ENCODE measurements at places on chromosomes 16 and 17. TPM values are rescaled to one million over a fixed set of nuclear protein-coding genes. Genes with fewer than 3 reads are reported as not detected.
A peak's percentile ranks its signal among the peaks of the same experiment; 100 is the strongest.

GP1BA gene
- total RNA-seq: not detected

TANGO6 gene
- 11.0 TPM for total RNA-seq

HASPIN gene
- 0.32 TPM for total RNA-seq

RCVRN gene
- total RNA-seq: 0.20 TPM

PLXDC1 gene
- 21.2 TPM for total RNA-seq

DNA sequence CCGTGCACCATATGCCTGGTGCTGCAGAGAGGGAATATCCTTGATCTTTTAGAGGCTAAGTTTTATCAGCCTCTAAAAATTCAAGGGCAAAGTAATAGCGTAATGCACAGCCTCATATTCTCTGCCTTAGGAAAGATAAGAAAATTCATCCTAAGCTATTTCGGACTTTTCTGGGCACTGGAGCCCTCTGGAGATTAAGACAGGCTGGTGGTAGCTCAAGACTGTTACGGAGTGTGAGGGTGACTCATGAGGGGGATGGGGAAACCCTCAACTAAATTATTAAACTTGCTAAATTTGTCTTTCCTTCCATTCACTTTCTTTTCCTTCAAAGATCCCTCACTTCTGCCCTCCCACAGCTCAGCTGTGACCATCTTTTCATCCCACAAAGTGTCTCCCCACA, 73.3 kb downstream of the RPH3AL start:
- no peak for DNase-seq

GRCh38 chr17:77487677-77488530, 347.1 kb downstream of the SEC14L1 start:
- DNase-seq: no peak

GRCh38 chr16:89522287-89522686, 14.1 kb downstream of the SPG7 start:
- DNase-seq: no peak

GRCh38 chr17:751269-752001, 629 bp downstream of the GEMIN4 start:
- peak; percentile 18 for DNase-seq

- DNase-seq: no peak
These were observed 16.2 kb upstream of the IL17C start for GRCh38 chr16:88622125-88622524.

GRCh38 chr16:82379551-82379950, 209.5 kb upstream of the MPHOSPH6 start:
- no peak for DNase-seq

DNA sequence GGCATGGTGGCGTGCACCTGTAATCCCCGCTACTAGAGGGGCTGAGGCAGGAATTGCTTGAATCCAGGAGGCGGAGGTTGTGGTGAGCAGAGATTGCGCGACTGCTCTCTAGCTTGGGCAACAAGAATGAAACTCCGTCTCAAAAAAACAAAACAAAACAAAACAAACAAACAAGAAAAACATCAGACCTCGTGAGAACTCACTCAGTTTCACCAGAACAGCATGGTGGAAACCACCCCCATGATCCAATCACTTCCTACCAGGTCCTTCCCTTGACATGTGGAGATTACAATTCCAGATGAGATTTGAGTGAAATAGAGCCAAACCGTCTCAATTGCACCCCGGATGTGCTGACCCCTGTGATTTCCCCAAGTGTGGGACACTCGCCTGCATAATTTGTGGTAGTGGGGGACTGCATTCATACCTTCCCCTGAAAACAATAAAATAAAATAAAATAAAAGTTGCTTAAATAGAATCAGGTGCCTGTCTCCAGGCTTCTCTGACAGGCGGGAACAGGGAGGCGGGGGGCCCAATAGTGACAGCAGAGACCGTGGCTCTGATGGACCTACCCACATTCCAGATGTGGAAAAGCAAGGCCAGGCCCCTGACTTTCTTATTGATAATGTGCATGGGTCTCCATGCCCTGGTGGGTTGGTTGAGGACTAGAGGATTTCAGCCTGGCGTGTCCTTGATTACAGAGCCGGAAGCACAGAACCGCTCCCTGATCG, 13.1 kb downstream of the ZSCAN10 start:
- DNase-seq: no peak

DNA sequence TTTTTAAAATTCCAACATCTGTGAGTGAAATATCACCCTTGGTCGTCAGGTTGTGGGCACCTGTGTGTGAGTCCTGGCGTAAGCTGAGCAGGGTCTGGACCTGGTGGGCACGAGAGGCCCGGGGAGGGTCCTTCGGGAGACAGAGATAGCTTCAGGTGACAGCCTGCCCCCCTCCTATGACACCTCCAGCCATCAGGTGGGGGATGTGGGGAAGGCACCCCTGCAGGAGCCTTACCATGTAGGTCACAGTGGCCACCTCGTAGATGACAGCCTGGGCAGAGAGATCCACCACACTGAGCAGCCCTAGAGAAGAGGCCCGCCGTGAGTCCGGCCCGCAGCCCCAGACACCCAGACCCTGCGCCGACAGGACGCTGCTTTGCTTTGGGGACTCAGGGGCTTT, 11.2 kb downstream of the SLC47A2 start:
- DNase-seq: no peak

DNA sequence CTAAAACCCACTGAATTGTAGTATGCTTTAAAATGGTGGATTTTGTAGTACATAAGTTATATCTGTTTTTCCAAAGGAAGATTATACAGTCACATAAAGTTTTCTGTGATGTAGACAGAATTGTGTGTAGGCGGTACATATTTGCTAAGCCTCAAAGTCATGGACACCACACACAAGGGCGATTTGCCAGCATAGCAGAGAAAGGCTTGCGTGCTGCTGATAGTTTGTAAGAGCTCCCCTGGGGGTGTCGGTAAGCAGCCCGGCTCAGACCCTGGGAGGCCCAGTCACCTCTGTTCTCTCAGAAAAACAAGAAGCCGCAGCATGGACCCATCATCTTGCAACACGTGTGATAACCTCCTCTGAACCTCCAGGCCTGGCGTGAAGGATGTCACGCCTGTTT, 38.3 kb upstream of the AKTIP start:
- no peak for DNase-seq

DNA sequence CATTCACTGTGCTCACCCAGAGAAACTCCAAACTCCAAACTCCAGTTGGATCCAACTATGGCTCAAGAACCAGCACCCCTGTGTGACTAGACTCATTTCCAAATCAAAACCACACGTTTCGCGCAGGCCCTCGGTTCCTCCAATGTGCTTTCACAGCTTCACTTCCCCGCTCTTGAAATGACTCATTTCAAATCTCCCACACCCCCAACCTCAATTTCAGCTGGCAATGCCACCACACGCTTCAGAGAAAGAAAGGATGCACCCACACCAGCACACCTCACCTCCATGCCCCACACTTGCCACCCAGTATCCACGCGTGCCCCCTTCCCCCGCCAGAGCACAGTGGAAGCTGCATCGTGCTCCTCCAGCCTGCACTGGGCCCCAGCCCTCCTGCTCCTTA, 9.0 kb downstream of the TMEM92 start:
- no peak for DNase-seq

DNA sequence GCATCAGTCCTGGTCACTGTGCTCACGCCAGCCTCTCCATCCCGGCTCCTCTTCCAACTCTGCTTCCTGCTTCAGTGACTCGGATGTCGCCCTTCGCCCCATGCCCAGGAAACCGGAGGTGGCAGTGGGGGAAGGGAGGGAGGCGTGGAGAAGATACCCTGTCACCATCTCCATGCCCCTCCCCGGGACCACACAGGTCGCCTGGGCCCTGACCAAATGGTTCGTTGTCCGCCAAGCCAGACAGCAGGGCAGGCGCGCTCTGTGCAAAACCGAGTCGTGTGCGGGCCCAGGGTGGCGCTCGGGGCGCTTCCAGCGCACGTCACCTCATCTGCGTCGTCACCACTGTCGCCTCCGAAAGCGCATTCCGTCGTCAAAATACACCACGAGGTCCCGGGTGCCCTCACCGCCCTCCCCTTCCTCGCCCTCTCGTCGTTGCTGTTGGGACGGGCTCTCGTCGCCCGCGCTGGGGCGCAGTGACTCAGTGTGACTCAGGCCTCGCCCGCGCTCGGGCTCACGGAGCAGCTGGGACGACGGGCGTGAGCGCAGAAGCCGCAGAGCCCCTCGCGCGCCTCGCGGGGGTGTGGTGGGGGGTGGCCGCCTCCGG, 39.2 kb downstream of the ZNF778 start:
- DNase-seq: peak; percentile 48

DNA sequence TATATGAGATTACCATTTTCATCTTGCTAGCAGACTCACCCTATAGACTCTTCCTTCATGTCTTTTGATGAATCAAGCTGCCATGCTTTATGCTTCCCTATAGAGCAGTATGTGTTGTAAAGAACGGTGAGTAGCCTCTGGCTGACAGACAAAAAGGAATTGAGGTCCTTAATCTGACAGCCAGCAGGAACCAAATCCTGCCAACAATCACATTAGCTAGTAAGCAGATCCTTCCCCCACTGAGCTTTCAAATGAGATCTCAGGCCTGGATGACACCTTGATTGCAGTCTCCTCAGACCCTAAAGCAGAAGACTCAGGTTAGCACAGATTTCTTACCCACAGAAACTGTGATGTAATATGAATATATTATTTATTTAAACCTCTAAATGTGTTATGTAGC, 577.0 kb downstream of the CDH11 start:
- DNase-seq: no peak

DNA sequence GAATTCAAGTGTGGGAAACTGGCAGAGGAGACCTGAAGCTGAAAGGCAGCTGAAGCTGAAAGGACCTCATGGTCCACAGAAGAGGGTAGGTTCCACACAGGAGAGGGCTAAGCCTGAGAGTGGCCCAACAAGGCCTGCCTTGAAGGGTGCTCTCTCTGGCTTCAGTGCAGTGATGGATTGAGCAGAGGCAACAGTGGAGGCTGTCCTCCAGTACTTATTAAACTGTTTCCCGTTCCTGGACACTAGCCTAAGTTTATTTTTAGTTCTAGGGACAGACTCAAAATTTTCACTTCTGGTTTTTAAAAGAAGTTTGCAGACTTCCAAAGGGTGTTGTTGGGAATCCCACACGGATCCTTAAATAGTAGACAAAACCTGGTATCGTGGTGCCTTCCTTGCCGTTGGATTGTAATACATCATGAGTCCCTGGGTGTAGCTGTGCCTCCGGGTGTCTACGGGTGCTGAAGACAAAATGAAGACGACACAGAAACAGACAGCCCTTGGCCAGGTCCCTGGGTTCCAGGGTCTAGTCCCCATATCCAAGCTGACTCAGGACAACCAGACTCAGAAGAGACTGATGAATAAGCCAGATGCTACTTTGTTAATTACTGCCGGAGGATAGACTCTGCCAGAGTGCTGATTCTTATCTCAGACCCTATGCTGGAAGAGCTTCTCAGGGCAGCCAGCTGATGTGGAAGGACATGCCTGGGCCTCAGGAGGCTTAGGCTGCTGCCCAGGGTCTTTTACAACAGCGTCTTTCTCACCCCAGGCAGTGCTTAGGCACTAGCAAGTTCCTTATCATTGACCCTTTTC, 7.1 kb upstream of the CMTM4 start:
- DNase-seq: no peak

DNA sequence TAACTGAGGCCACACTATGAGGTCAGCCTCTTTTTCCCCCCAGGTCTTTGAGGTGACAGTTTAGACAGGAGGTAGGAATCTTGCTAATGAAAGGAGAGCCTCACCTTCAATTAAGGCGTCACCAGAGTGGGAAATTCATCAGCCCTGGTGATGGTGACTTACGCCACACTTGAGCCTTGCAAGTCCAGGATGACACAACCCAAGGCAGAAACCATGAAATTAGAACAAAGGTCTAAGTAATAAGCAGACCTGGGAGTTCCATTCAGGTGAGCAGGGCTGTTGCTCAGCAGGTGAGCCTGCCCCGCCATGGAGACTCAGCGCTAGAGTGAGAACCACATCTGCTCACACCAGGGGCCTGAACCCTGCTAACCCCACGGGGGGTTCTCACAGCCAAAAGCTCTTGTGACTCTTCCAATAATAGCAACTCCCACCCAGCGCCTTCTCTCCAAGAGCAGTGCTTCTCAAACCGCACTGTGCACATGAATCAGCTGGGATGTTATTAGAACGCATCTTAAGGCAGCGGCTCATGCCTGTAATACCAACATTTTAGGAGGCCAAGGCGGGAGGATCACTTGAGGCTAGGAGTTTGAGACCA, 28.7 kb upstream of the KIFC3 start:
- no peak for DNase-seq

- DNase-seq: no peak
These were observed 599 bp downstream of the TOP3A start for GRCh38 chr17:18314059-18314730.

DNA sequence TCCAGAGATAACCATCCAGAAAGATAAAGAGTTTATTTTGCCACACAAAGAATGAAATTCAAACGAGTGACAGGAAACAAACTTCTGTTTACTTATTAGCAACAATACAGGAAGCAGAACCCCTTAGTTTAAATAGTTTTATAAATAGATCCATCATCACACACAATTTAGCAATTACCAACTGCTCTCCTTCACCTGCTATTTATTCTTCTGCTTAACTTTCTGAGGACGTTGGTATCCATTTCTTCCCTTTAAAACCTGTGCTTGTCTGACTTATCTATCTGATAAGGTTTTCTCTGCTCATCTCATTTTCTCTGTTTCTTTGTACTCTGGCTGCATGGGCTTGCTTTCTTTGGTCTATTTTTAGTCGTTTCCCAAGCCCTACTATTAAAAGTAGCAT, 4.3 kb upstream of the ADAMTS18 start:
- no peak for DNase-seq

DNA sequence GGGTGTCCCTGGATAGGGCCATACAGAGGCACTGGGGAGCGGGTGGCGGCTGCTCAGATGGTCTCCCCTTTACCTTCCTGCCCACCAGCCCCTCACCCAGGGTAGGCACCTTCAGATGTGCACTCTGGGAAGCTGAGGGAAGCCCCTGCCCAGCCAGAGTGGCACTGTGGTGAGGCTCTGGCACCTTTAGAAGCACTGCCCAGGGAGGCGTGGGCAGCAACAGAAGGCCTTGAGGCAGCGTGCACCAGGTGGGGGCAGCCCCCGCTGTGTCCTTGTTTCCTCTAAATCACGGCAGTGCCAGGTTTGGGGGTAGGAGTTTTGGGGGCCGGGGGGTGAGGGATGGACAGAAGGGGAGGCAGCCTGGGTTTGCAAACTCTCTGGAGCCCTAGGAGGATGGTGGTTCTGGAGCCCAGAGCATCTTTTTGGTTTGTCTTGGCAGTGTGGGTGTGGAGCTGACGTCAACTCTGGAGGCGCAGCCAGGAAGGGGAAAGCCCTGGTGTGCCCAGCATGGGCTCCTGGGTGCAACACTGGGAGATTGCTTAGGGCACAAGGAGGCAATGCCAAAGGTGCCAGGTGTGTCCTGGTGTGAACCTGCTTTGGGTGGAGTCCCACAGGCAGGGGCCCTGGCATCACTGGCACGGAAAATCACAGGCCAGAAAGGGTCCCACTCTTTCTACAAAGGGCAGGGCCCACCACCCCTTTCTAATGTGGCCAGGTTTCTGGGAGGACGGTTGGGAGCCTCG, 23.1 kb upstream of the CDC42EP4 start:
- no peak for DNase-seq

DNA sequence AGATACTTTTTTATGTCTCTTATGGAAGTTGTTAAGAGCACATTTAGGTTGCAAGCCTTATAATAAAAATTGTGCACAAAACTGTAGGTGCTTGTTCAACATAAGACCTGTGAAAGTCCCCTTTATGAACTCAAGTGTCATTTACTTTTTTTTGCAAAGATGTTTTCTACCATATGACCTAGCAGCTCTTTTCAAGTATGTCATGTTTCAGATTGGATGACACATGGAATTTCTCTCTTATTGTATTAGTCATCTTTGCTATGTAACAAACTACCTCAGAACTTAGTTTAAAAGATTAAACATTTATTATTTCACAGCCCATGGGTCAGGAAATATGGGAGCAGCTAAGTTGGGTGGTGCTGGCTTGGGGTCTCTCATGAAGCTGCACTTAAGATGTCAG, 57.9 kb downstream of the PHKB start:
- DNase-seq: no peak
